Skin of body (tissue), 3 donors: ENCODE measurements at places on chromosomes 6 and 20.
A peak's percentile ranks its signal among the peaks of the same experiment; 100 is the strongest.

DNA sequence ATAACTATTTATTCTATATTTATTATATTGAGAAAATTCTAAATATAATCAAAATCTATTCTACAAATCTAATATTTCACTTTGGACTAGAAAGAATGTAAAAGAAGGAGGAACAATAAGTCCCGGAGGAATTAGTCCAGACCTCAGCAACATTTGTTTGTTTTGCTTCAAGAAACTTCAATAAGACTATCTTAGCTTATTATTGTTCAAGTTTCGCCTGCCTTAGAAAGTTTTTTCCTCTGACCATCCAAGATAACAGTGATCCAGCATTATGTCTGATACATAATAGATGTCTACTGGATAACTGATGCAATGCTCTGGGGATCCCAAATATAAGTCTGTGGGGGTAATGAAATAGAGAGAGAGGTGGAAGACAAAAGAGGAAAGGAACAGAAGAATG, 28.7 kb upstream of the NT5E start:
- peak; percentile 74 for DNase-seq

- no peak for DNase-seq
Observed at GRCh38 chr20:34282041-34282440, 21.1 kb downstream of the AHCY start.

- peak; percentile 88 for DNase-seq
Observed at GRCh38 chr20:17569616-17570346, at the start of gene DSTN. Gene DSTN (plus strand): TSS chr20:17570075. CDS start chr20:17570209, 134 bp downstream.

- DNase-seq = peak; percentile 46
Observed at GRCh38 chr6:5998711-5999687, 7.7 kb downstream of the NRN1 start.

DNA sequence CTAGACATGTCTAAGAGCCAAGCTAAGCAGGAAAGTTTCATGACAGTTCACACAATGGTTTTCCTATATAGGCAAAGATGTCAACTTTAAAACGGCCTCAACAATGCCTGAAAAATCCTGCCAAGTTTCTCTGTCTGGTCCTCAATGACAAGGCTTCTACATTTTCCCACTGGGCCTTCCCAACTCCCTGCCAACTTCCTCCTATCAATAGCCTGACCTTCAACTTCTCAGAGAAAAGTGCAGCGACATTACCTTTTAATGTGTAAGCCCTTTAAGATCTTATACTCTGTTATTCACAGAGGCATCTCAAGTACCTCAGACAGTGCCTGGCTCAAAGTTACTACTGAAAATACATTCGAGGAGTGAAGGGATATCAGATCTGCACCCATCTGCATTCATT, 56.2 kb upstream of the BTBD3 start:
- DNase-seq = no peak

GRCh38 chr20:9131841-9132240, 63.0 kb downstream of the PLCB4 start:
- no peak for DNase-seq

GRCh38 chr20:62839816-62840215, 21.8 kb downstream of the TCFL5 start:
- DNase-seq = no peak

DNA sequence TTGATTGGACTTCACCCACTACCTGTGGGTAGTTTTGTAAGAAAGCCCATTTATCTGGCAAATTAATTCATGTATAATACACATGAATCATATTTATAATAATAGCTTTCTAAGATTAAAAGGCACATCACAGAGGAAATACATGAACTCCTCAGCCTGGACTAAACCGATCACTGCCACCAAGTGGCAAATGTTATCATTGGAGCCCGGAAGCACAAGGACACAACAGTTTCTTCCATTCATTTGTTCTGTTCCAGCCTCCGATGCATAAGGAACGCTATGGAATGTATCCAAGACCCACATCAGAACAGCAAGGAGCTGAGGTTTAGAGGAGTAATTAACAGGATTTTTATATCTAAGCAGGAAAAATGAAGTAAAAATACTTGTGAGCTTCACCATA, 13.9 kb upstream of the IPCEF1 start:
- no peak for DNase-seq

DNA sequence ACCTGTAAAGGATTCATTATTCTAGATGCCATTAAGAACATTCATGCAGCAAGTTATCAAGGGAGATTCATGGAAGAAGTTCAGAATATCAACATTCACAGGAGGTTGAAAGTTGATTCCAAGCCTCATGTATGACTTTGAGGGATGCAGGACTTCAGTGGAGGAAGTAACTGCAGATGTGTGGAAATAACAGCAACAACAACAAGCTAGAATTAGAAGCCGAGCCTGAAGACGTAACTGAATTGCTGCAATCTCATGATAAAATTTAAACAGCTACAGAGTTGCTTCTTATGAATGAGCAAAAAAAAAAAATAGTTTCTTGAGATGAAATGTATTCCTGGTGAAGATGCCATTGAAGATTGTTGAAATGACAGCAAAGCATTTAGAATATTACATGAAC, 73.3 kb upstream of the NXT1 start:
- DNase-seq = no peak

DNA sequence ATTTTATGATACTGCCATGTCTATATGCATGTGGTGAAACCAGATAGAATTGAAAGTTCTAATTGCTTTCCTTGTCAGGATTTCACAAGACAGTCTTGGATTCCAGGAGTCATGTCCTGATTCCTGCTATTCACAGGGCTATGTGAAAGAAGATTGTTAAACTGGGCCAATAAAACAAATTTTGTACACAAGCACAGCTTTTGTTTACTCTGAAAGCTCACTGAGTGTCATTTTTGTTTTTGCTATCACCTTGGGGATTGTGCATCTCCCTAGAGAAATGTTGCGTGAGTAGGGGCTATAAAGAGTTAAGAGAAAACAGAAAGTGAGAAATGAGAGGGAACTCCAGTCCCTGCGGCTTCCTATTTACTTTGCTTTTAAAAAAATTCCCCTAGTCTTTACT, 627.5 kb downstream of the PKHD1 start:
- no peak for DNase-seq

DNA sequence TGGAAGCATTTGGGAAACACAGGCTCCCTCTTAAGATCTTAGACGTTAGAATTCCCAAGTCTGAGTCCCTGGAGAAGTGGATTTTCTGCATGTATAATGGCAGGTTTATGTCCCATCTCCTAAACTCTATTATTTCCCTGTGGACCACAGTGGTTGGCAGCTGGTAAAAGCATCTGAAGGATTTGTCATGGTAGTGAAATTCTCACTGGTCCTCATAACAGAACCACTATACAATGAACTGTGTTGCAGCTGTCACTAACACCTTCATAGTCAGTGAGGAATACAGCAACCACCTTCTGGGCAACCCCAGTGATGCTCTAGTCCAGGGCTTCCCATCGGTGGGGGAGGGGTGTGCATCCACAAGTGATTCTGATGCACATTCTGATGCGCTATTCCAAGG, 396.9 kb downstream of the ZFAND3 start:
- DNase-seq = no peak

DNA sequence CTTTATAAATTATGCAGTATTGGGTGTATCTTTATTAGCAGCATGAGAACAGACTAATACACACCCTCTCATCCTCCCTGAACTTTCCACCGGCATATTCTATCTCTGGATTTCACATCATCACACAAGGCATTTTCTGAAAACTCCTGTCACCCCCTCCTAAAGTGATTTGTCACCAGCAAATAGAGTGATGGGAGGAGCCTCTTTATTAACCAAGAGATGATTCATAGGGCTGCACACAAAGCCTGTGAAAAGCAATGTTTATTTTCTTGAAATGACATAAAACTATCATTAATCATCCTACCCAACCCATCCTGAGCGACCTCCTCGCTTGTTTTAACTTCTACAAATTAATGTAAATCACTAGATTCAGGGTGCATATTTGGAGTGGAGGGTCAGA, 394.7 kb upstream of the SULF2 start:
- DNase-seq = no peak

DNA sequence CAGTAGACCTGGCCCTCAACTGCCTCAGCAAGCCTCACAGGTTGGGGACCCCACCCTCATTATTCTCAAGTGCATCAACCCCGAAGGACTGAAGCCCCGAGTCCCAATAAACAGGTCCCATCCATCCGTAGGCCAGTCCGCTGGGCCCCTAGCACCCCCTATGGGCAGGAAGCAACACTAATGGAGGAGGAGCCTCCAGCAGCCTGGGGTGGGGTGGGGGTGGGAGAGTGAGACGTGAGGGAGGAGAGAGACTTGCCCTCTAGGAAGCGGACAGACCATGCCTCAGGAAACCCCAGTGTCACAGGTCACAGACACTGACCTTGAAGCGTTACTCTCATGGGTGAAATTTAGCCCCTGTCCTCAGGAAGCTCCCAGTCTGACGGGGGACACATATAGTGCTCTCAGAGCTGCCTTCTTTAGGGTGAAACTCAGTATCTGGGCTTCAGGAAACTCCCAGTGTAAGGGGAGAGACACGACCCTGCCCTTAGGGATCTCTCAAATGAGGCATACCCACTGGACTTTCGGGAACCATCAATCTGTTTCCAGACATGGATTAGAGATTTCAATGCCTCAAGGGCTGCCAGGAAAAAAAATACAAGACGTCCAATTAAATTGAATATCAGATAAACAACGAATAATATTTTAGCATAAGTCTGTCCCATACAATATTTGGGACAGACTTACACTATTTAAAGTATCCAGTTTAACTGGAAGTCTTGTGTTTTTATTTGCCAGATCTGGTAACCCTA, 125.8 kb downstream of the MRPL14 start:
- DNase-seq = no peak

DNA sequence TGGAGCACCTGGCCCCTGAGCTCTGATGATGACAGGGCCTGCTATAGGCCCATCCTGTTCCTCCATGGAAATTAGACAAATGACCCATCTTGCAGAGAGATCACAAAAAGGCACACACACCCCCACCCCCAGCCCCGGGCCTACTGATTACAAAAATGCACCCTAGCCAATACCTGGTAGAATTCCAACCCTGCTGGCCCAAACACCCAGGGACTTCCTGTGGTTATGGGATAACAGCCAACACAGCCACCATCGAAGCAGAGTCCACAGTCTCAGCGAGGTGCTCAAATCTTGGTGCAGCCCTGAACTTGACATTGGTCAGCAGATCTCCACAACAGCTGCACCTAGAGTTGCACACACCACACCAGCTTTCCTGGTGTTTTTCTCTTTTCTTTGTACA, 17.0 kb downstream of the NCR2 start:
- no peak for DNase-seq

DNA sequence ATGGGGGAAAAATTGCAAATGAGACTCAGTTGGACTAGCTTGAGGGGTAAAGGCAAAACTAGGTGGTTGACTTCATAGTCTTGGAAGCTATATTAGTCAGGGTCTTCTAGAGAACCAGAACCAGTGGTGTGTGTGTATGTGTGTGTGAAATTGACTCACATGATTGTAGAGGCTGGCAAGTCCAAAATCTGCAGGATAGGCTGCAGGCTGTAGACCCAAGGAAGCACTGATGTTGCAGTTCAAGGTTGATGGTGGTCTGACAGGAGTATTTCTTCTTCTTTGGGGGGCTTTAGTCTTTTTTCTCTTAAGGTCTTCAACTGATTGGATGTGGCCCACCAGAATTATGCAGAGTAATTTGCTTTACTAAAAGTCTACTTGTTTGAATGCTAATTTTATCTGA, 217.4 kb downstream of the MANEA start:
- DNase-seq = no peak

GRCh38 chr6:56445818-56446217, 196.9 kb downstream of the DST start:
- DNase-seq = peak; percentile 13

DNA sequence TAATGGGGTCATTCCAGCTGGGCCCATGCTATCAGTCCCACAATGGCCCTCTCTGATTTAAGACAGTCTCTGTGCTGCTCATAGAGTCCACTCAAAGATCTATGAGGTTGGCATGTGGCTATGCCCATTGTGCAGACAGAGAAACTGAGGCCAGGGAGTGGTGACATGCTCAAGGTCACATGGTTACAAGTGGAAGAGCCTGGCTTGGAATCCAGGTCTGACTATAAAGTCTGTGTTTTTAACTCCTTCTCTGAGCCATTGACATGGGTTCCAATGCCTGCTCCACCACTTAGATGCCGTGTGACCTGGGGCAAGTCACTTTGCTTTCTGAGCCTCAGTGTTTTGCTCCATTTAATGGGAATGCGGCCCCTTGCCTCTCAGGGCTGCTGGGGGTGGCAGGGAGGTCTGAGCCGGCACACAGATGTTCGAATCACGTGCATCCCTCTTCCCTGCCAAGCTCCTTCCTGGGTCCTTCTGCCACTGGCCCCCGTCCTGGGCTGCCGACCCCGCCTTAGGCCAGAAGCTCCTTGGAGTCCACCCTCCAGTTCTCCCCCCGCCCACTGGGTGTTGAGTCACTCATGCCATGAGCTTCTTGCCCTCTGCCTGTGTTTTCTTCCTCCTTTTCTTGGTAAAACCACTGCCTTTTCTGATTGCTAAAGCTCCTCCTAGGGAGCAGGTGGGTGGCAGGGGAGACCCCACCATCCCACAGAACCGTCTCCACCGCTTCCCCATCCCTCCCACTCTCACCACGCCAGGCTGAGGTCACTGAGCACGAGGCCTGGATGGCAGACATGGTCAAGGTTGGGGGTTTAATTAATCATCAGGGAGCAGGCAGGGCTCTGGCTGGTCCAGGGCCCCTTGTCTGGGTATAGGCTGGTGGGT, 35.7 kb downstream of the CEBPB start:
- DNase-seq = no peak

GRCh38 chr20:61260905-61261304, 8.8 kb downstream of the CDH4 start:
- DNase-seq = no peak

GRCh38 chr6:159865226-159865920, 25.4 kb upstream of the MAS1 start:
- no peak for DNase-seq

DNA sequence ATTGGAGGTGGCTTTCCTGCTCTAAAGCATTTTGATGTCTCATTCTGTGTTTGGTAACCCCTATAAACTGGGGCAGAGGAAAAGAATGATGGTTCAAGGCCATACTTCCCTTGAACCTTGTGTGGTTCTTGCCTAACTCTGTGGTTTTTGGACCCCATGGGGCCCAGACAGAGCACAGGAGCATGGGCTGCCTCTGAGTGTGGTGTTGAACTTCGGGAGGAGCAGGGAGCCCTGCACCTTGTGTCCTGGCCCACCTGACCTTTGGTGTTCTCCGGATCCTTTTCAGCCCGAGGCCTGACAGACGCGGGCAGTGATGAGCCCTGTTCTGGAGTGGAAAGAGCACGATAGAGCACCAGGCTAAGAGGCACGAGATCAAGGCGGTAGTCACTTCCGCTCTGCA, 18.8 kb downstream of the TMEM74B start:
- DNase-seq = no peak

GRCh38 chr6:100112855-100113508, 119.0 kb upstream of the MCHR2 start:
- DNase-seq = no peak

DNA sequence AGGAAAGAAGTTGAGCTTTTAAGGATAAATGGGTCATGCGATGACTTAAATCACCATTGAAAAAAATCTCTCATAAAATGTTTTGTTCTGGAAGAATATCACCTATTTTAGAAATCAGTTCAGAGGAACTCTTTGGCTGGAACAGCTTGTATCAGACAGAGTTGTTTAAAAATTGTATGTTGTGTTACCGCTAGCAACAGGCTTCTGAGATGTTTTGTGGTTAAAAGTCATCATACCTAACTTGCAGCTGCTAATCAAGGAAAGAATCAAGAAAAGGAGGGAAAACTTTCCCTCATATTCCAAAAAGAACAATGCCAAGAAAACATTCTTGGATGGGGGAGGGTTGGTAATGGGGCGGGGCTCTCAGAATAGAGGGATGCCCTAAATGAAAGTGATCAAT, 220.7 kb upstream of the CITED2 start:
- no peak for DNase-seq
